ENCODE measurements at places on chromosomes 3 and 15.

DNA sequence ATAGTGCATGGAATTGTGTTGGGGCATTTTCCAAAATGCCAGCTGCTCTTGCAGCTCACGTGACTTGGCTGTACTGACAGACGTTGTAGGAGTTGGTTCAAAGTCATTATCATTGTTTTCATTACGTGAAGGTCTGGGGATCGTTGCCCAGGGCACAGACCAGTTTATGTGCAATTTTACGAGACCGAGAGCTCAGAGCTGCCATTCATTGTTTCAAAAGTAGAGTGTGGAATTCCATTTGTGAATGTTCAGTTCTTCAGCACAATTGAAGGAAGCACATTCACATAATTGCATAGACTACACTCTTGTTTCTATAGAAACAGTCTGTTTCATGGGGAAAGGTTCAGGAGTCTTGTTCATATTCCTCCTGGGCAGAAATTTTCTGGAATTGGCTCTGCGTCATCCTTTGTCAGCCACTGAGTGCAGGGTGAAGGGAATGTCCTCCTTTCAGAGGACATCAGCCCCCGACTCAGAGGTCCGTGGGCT is 54.5 kb downstream of the GABRG3 start:
- DNase-seq, result no peak

DNA sequence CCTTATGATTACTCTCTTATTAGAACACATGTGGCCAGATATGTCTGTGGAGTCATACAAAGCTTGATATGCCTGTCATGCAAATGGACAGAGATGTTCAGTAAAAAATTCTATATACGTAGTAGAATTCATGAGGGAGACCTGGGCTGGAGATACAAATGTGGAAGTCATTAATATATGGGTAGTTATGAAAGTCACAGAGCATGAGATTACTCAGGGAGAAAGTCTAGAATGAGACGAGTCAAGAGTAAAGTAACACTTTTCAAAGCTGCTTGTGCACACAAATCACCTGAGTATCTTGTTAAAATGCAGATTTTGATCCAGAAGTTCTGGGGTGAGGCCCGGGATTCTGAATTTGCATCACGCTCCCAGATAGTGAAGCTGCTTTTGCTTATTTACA is 28.4 kb downstream of the OXSM start:
- DNase-seq, result no peak

DNA sequence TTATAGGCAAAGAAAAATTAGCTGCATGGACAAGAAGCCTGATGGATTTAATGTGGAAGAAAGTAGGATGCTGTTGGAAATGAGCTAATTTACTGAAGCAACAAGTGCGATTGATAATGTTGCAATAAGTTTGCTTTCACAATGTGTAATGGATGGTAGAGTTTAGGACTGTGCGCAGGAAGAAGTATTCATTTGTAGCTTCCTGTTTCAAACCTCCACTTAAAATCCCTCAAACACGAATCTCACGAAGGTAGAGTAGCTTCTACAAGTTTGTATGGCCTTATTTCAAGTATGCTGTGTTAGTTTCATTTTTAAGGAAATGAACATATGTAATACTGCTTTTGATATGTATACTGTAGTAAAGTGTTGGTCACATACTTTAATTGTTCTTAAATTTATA is 42.3 kb downstream of the KCNH8 start:
- no peak for DNase-seq

DNA sequence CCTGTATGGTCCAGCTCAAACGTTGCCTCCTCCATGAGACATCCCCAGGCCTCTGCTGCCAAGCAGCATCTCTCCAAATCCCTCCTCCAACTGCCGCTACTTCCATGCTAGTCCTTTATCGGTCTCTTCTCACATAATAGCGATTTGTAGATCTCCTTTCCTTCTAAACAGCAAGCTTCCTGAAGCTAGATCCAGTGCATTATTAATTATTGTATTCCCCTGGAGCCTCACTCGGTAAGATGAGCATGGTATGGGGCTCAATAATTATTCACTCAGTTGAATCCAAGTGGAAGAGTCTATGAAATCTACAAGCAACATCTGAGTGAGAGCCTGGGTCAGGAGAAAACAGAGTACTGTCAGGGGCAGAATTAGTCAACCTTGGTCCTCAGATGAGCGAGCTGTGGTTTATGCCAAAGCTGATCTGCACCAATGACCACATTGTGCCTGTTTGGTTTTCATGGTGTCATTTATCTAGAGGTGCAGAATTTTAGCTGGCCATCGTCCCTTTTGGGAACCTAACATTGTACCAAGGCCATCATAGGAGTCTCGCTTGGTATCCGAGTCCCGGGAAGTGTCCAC is 93.8 kb upstream of the UBE2E1 start:
- DNase-seq, result no peak

GRCh38 chr3:21170964-21171363 is 580.0 kb downstream of the ZNF385D start:
- DNase-seq, result no peak

DNA sequence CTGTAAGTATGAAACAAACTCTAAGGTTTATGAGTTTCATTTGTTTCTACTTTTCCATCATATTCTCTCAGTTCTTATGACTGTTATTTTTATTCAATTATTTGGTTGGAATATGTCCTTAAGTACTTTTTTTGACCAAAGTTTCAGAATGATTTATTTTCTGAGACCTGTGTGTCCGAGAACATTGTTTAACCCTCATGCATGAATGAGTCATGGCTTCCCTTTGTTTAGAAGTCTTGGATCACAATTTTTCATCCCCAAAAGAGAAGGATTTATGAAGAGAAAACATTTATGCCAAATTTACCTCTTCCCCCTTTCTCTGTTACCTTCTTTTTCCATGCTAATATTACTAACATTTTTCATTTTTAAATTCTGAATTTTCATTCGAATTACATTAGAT is 518.0 kb upstream of the NR2F2 start:
- no peak for DNase-seq

DNA sequence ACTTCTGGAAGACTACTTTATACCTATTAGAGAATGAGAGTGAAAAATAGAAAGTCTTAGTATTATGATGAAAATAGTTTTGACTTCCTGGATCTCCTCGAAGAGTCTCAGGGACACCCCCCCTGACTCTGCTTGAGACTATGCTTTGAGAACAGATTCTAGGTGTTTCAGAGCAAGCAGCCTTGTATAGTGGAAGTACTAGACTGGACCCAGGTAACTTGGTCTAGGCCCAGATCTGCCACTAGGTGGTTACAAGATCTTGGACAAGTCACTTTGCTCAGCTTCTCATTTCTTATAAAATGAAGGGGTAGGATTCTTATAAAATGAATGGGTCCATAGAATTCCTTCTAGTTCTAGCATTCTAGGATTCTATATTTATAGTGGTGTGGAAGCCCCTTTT is 9.1 kb downstream of the ABHD5 start:
- no peak for DNase-seq

DNA sequence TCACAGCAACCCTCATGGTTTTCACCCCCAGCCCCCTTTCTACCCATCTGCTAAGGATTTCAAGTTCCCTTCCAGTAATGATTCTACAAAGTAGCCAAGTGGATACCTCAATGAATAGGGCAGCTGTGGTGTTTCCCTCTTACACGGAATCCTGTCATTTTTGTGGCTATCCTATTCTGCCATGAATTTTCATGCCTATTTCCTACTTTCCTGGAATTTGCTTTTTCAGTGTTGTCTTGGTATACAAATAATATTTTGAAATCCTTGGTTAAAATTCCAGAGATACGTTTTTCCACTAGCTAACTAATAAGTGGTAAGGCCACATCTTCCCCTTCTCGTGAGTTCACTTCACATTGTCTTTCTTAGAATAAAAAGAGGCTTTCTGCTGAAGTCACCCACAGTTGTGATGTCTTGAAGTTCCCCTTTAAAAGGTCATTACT is 7.5 kb downstream of the ADPRH start:
- DNase-seq, result no peak
